Stimulated activated CD8-positive, alpha-beta memory T cell treated with anti-CD3 and anti-CD28 coated beads, Interleukin-15, amount 100 ng/mL, for 1 hour (primary cell): ENCODE measurements at places on chromosomes 5 and 9.

GRCh38 chr5:100647461-100648230 is 112.5 kb downstream of the FAM174A start:
- DNase-seq = no peak

DNA sequence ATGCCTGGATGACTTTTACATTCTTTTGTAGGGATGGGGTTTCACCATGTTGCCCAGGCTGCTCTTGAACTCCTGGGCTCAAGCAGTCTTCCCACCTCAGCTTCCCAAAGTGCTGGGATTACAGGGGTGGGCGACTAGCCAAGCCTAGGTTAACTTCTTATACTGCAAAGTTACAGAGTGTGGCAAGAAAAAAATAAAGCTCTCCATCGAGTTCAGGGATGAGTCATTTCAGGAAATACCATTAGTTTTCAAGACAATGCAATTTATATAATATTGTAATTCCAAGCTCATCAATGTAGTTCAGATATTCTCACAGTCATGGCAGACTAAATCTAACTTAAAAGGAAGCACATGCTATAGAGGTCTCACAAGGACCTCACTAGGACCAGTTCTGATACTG is 11.5 kb upstream of the ABO start:
- DNase-seq = no peak

DNA sequence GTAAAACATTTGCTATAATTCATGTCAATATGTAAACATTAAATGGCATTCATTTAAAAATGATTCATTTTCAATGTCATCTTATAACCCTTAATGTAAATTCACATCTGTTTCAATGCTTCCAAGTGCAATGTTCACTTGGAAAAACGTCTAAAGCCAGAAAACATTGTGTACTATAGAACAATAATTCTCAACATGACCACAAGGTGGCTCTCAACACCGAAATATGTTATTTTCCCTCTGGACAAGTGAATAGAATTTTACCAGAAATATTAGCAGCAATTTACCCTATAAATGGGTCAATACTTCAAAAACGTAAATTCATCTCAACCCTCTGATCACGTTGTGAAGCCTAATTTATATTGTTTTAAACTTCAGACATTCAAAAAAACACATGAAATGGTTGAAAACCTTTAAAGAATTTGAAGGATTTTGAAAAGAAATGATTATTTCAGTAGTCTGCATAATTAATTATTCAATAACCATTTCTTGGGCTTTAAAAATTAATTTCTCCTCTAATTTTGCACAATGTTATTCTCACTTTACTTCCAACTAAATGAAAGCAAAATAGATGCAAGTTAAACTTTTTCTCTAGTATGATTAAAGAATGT is 11.0 kb downstream of the CDH10 start:
- DNase-seq = no peak

GRCh38 chr9:77224746-77225312 is 47.5 kb downstream of the VPS13A start:
- DNase-seq = no peak

GRCh38 chr5:141483902-141484301 is 928 bp upstream of the PCDHGC4 start:
- no peak for DNase-seq

GRCh38 chr9:137423514-137424291 is 510 bp downstream of the NOXA1 start:
- no peak for DNase-seq

GRCh38 chr9:22813529-22813928 is 366.9 kb downstream of the DMRTA1 start:
- DNase-seq = no peak

DNA sequence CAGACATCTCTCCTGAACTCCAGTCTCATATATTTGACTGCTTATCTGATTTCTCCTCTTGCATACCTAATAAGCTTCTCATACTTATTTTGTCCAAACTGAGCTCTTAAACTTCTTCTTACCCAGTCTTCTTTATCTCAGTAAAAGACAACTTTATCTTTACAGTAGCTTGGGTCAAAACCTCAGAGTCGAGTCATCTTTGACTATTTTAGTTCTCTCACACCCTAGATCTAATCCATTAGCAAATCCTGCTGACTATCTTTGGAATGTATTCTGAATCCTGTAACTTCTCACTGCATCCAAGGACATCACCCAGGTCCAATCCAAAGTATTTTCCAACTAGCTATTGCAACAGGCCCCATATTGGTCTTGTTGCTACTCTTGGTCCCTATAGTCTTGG is 11.8 kb upstream of the JAK2 start:
- no peak for DNase-seq

- DNase-seq = no peak
Measured at GRCh38 chr9:112316258-112316943, 17.0 kb downstream of the PTBP3 start.

GRCh38 chr9:116061546-116062205 is 91.9 kb upstream of the PAPPA start:
- DNase-seq = no peak

- DNase-seq = no peak
Measured at GRCh38 chr5:157961896-157962590, 103.1 kb upstream of the CLINT1 start.

- DNase-seq = no peak
Measured at GRCh38 chr9:82152181-82152580, 163.6 kb downstream of the SPATA31D1 start.

DNA sequence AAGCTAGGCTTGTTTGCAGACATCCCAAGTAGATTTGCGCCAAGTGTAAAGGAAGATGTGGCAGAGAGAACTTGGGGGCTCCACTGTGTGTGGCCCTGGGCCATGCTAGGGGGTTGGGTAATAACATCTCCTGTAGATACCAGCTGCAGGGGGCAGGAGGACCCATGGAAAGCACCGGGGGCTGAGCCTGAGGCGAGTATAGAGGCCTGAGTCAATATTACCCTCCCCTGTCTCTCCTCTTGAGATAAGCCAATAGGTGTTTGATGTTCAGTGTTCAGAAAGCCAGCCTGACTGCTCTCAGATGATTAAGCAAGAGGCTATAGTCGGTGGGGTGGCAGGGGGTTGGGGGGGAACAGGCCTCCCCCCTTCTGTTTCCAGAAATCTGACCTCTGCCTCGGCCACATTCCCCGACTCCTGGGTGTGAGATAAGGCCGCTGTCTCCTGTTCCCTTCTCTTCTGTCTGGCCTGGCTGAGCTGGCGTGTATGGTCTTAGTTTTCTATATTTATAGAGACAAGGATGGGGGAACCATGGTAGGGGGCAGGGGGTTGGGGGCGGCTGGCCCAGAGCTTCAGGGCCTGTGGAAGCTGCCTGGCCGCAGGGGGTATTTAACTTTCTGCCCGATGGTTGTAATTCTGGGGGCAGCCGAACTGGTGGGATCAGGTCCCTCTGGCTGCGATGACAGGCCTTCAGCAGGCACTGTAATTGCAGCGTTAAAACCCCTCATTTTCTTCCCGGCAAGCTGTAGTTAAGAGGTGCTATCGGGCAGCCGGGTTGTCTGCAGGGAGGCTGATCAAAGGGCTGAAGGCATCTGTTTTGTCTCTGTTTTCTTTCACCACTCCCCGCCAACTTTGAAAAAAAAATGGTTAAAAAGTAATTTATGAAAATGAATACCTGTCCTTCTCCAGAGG is 292.0 kb downstream of the NSG2 start:
- no peak for DNase-seq

DNA sequence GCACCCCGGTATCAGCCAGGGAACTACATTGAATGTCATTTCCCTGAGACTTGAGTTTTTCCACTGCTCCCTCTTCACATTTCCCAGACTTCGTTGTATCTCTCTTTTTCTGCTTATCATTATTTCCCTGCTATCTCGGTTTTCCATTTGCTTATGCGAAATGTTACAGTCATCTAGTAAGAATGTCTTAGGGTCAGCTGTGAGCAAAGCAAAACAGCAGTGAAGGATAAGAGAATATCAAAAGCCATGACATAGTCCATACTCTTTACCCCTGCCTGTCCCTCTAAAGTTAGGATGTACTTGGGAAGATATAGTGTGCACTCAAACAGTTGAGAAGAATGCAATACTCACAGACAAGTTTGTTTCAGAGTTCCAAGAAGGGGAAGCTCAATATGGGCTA is 88.7 kb downstream of the ITGA1 start:
- no peak for DNase-seq

DNA sequence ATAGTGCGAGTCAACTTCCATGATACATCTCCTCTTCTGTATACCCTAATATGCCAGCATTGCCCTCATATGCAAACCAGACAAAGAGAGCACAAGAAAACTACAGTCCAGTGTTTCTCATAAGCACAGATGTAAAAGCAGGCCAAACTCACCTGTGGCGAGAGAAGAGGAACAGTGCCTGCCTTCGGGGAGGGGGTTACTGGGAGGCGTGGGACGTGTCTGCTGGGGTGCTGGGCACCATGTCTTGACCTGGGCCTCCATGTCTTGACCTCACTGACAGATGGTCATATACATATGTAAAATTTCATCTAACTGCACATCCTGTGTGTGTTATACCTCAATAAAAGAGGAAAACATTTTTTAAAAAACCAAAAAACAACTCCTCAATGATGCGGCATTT is 159.3 kb upstream of the PPP1R26 start:
- no peak for DNase-seq

- DNase-seq = no peak
Measured at GRCh38 chr9:90956026-90956810, 154.6 kb downstream of the SYK start.

- no peak for DNase-seq
Measured at GRCh38 chr9:95129476-95130291, 187.8 kb downstream of the FANCC start.

DNA sequence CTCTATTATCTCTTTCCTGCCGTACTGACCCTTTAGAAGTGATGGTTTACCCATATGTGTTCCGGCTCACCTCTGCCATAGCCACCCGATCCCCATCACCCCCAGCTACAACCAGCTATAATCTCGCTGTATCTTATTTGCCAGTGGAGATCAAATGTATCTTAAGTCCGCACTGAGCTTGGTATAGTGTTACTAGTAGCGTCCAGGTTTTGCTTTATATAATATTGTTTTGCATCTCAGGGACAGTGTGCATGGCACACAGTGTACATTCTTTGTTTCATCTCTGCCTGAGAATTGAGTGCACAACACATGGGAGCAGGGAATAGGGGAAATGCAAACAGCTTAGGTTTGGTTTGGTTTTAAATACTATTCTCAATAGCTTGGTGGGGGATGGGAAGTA is 135.8 kb upstream of the SNX2 start:
- DNase-seq = no peak

DNA sequence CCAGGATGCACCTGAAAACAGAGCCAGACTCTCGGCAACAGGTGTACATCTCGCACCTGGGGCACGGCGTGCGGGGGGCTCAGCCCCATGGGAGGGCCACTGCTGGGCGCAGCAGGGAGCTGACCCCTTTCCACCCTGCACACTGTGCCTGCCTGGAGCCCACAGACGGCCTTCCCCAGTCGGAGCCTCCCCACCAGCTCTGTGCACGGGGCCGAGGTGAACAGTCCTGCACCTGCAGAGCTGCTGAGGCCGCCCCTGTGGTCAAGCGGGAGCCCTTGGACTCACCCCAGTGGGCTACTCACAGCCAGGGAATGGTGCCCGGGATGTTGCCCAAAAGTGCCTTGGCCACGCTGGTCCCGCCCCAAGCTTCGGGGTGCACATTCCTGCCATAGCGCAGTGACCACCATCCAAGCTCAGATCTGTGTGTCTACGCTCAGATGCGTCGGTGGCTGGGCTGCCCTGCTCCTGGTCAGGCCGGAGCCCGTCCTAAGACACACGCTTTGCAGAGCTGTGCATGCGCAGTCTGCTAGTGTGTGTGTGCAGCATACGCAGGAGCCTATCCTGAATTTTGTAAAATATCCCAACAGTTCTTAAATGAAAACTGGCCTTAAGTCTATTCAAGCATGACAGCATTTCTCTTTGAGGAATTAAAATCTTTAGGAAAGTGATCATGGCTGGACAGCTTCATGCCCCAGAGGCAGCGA is 8.4 kb upstream of the EXOC3 start:
- no peak for DNase-seq

DNA sequence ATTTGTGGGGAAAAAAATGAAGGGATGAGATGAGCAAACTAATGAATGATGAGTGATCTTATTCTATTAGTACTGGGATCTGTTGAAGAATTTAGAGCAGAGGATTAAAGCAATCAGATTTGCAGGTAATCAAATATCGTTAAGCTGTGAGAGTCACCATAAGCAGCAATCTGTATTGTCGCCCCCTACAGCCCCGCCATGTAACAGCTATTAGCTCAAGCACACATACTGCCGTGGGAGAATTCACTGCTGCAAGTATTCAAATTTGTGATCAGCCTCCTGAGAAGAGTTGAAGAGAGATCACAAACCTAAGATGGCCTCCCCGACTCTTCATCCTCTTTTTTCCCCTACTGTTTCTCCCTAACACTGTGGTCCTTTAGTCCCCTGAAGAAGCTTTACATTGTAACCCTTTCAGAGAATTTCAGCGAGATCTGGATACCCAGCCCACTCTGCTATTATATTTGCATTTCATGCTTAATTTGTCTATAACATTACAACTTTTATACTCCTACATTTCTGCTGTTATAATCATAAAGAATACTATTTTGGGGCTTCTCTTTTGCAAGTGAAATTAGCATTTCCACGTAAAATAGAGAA is 28.5 kb upstream of the PHF24 start:
- DNase-seq = no peak

DNA sequence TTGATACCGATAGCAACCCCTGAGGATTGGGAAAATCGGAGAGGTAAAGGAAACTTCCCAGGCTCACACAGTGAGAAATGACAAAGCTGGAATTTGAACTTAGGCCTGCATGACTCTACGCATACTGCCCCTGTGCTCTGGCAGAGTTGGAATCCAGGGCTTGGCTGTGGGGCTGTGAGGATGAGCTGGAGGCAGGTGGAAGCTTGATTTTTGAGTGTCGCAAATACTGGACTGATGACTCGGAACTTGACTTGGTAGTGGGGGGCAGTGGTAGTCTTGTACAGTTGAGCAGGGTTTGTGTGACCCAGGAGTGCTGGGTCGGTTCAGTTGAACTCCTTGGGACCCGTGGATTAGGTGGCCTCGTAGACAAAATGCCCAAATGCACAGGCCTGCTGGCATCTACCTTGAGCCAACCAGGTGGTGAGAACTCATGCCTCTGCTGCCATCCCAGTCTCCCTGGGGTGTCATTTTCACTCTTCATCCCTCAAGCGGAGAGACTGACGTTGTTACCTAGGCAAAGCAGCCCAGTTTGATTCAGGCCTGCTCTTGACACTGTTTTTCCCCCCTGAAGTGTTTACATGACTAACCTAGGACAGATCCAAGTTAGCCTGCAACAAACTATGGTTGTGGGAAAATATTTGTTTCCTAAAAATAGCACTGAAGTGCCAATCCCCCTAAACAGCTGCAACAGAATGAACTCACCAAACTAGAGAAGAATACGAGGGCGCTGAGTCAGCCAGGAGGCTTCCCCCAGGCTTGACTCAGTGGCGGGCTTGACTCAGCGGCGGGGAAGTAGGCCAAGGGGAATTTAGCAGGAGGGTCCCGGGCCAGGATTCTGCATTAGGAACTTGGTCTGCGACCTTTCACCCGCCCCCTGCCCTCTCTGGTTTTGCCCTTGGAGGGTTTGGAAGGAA is 45.7 kb upstream of the ORM1 start:
- DNase-seq = no peak

- no peak for DNase-seq
Measured at GRCh38 chr5:141948812-141949211, 9.2 kb downstream of the PCDH12 start.
